ENCODE measurements at places on chromosomes 4 and X.

DNA sequence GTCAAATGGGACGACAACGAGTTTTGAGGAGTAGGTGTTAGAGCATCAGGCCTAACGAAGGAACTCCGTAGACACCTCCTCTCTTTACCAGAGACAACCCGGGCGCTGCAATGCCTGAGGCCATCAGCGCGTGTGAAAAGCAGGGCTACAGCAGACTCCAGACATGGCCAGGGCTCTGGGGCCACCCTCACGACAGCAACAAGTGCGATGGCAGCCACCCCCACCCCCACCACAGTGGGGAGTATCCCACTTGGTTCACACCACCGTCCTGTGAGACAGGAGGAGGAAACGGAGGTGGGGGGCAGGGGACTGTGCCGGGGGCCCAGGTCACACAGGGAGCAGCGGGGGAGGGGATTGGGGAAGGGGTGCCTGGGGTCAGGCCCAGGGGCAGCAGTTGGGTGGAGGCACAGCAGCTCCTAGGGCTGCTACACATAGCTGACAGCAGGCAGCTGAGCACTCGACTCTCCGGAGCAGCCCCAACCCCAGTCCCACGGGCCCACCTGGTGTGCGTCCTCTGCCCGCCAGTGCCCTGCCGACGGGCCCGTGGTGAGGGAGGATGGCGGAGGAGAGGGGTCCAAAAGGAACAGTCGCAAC lies 8.5 kb downstream of the LRPAP1 start:
- DNase-seq: no peak

DNA sequence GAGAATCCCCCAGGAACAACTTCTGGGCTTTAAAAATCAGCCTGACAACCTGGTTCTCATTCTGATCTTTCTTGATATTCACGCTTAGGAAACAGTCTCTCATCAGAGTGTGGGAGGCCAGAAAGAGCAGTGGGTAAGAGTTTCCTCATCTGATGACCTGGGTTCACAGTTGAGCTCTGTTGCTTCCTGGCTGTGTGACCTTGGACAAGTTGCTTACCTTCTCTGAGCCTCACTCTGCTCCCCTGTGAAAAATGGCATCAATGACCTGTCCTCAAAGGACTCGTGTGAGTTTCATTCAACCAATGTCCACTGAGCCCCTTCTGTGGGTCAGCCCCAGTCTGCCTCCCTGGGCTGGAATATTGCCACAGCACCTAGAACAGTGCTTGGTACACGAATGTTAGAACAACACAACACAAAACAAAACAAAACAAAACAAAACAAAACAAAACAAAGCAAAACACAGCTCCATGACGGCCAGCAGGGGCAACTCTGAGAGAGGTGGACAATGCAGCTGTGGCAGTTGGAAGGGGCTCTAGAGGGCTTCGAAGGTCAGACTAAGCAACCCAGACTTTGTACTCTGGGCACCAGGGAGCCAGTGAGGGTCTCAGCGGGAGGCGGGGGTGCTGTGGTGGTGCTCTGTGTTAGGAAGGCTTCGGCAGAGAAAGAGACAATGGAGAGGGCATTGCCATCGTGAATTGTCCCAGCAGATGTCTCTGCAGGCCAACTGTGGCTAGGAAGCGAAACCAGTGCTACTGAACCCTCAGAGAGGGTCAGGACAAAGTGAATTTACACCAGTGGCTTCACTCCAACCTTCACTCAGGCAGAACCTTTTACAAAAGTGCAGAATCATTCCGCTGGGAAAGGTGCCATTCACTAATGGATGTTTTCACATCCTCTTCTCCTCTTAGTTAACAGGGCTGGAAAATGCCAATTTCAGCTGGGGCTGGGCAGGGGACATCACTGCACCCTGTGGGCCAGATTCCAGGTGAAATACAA lies 14.3 kb upstream of the C4orf50 start:
- DNase-seq: no peak

- DNase-seq: no peak
Observed at GRCh38 chr4:156966836-156967235, 4.8 kb downstream of the PDGFC start.

- DNase-seq: no peak
Observed at GRCh38 chrX:115322375-115322774, 32.9 kb downstream of the LUZP4 start.

GRCh38 chr4:147354237-147354636 lies 126.7 kb upstream of the EDNRA start:
- no peak for DNase-seq

GRCh38 chrX:119251386-119251785 lies 15.3 kb downstream of the PGRMC1 start:
- DNase-seq: no peak

DNA sequence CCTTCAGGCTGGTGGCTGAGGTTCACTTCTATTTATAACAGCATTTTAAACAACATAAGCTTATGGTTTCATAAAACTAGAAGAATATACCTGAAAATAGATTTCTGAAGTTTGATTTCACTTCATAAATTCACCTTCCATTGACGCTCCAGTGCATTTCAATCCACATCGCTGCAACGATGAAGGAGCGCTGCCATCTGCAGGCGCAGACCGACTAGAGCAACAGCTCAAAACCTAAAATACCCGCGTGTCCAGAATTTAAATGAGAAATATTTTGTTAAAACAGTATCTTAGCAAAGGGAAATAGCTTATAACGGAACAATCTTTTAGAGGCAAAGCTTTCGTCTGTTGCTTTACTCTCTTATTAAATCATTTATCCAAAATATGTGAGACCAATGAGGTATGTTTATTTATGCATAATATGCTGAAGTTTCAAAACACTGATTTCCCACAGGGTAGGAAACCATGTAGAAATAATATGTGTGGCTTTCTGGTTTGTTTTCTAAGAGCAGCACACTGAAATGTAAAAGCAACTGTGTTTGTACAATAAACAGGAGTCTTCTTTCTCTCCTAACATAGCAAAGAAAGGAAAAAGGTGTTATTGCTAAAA lies 816.4 kb upstream of the FRG1 start:
- DNase-seq: no peak

DNA sequence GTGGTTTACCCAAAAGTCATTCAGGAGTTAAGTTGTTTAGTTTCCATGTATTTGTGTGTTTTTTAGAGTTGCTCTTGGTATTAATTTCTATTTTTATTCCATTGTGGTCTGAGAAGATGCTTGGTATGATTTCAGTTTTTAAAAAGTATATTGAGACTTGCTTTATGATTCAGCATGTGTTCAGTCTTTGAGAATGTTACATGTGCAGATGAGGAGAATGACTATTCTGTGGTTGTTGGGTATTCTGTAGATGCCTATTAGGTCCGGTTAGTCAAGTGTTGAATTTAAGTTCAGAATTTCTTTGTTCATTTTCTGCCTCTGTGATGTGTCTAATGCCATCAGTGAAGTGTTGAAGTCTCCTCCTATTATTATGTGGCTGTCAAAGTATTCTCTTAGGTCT lies 249.4 kb downstream of the ARHGAP10 start:
- no peak for DNase-seq

Measured in vagina (tissue), 2 donors.